Activated gamma-delta T cell treated with anti-CD3 and anti-CD28 coated beads, Interleukin-2, amount 50 U/mL, for 16 hours (primary cell): ENCODE measurements at places on chromosomes 12 and 14.

GRCh38 chr12:121800694-121801594 is 2.9 kb upstream of the SETD1B start:
- DNase-seq = no peak

GRCh38 chr12:56014205-56014604 is 6.6 kb upstream of the IKZF4 start:
- DNase-seq = no peak

- no peak for DNase-seq
Observed at GRCh38 chr12:102425109-102426039, 55.0 kb downstream of the IGF1 start.

- no peak for DNase-seq
Observed at GRCh38 chr14:36514278-36515104, 5.5 kb downstream of the NKX2-1 start.

DNA sequence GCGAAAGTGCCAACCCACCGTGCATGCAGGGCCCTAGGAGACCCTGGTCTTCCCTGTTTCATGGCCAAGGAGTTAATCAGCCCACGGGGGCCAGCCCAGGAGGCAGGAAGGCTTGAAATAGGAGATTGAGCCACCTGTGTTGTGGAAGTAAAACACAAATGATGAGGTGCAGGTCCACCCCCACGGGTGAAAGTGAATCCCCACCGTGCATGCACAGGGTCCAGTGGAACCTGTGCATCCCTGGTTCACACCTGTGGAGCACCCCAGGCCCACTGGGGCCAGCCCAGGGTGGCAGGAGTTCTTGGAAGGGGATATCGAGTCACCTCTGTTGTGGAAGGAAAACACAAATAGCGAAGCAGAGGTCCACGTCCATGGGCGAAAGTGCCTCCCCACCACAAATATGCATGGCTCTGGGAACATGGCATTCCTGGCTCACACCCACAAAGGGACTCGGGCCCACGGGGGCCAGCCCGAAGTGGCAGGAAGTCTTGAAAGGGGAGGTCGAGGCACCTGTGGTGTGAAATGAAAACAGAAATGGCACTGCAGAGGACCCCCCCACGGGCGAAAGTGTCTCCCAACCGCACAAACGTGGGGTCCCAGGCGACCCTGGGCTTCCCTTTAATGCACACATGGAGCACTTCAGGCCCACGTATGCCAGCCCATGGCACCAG is 381.5 kb downstream of the ALG10 start:
- no peak for DNase-seq

DNA sequence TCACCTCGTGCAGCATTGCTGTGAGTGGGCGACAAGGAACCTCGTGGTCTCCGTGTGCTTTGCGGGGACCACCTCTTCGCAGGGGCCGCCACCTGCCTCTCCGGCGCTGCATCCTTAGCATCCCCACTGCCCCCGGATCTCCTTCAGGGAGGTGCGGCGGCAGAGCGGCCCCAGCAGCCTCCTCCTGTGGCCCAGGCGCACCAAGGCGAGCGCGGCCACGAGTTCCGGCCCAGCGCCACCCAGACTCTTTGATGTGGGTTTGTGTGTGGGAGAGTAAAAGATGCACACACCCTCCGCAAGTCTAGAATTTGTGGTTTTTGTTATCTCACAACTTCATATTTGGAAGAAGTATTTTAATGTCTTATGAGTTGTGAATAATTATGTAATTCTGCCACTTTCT is 118.8 kb upstream of the DIO3 start:
- DNase-seq = peak; percentile 54

- no peak for DNase-seq
Observed at GRCh38 chr12:113935459-113935858, 30.7 kb downstream of the RBM19 start.
